RWPE1 (cell line): ENCODE measurements at places on chromosomes 5 and 9.
A peak's percentile ranks its signal among the peaks of the same experiment; 100 is the strongest.

DNA sequence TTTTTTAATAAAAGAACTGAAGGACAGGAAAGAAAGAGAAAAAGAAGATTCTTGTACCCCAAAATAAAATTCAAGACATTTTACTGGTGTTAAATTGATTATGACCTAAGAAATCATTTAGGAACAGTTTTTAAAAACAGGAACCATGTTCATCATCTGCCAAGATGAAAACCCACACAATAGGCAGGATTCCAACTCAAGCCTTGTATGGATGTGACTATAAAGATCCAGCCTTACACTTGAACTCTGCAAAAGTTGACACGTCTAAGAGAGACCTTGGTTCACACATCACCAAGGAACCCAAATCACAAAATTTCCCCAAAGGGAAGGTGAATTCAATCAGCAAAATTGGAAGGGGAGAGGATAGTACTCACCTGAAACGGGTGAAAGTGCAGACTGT, 82.6 kb downstream of the SMIM23 start:
- DNase-seq, result no peak

GRCh38 chr5:133128066-133128465, 76.3 kb downstream of the HSPA4 start:
- no peak for DNase-seq

GRCh38 chr5:180140079-180140554, 68.6 kb upstream of the RNF130 start:
- no peak for DNase-seq

GRCh38 chr9:95497772-95498171, 19.0 kb downstream of the PTCH1 start:
- no peak for DNase-seq

- no peak for DNase-seq
Measured at GRCh38 chr5:80153586-80154126, 102.2 kb downstream of the SERINC5 start.

- DNase-seq, result no peak
Measured at GRCh38 chr5:116939641-116940040, 365.0 kb upstream of the SEMA6A start.

- peak; percentile 32 for DNase-seq
Measured at GRCh38 chr5:67267512-67268216, 71.1 kb upstream of the CD180 start.
